CD4-positive, CD25-positive, alpha-beta regulatory T cell (primary cell): ENCODE measurements at places on chromosomes 6 and 20.

DNA sequence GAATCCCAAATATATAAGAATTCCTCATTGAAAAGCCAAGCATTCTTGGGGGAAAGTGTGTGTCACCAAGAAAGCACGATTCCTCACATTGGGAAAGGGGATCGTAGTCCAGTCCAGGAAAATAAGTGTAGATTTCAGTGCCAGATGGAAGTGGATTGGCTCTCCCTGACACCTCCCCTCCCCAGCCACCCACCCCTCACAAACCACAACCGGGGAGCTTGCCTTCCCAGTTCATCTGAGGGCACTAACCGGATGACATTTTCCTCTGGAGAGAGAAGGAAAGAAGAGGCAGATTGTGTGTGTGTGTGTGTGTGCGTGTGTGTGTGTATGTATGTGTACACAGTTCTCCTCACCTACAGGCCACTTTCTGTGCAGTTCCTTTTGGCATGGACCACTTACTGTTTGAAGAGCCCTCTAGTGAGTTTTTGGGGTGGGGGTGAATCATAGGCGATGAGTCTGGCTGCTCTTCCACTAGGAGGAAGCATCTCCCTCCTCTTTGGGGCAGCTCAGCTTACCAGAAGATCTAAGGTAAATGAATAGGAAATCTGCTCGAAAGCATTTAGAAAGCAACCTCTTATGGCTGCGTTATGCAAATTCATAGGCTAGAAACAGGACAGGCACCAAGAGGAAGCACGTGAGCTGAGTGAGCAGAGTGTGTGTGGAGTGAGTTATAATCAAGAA lies 20.8 kb downstream of the DAAM2 start:
- peak; percentile 2 for DNase-seq

DNA sequence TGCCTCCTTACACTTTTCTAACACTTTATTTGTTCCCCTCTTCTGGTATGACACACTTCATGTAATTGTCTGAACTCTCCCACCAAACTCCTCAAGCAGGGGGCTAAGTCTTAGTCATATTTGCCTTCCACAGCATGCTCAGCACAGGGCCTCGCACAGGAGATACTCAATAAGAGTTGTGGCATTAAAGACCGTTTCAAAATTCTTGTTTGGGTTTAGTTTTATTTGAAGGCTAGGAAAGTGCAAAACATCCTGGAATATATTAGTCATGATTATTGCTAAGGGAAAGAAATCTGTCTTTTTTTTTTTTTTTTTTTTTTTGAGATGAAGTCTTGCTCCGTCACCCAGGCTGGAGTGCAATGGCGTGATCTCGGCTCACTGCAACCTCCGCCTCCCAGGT lies 137.6 kb upstream of the ECI2 start:
- no peak for DNase-seq

GRCh38 chr6:136655239-136656014 lies 105.2 kb upstream of the MAP7 start:
- no peak for DNase-seq

DNA sequence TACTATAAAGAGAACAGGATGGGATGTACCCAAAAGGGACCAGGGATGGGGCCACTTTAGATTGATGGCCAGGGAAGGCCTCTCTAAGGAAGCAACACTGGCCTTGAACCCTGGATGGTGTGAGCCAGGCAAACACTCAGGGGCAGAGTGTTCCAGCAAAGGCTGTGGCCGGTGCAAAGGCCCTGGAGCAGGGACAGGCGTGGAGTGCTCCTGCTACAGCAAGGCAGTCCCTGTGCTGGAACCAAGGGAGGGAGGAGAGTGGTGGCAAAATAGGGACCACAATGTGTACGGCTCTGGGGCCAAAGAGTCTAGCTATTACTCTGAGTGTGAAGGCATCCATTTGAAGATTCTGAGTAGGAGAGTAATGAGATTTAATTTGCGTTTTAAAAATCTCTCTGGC lies 131.6 kb downstream of the BMP7 start:
- no peak for DNase-seq

- no peak for DNase-seq
Measured at GRCh38 chr20:8021541-8022269, 2.1 kb upstream of the TMX4 start.

- no peak for DNase-seq
Measured at GRCh38 chr6:106090001-106090400, 3.9 kb downstream of the PRDM1 start.

- DNase-seq = no peak
Measured at GRCh38 chr20:8647961-8648441, 420.9 kb upstream of the PLCB4 start.
